Effector CD4-positive, alpha-beta T cell (primary cell): ENCODE measurements at places on chromosomes 7 and 10.
A peak's percentile ranks its signal among the peaks of the same experiment; 100 is the strongest.

DNA sequence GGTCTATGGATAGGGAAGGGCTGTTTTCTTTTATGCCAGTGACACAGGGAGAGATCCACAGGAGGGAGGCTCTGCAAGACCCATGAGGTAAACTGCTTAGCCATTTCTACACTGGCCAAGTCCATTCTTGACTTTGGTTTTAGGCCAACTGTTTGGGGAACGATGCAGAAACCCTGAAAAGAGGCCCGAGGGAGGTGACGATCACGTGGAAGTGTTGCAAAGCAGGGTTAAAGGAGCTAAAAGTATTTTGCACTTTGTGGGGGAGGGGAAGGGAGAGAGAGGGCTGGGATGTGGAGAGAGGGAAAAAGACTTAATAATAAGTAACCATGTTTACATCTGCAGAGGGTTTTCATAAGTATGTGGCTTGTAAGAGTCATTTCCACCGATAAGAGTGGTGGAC lies 239.7 kb downstream of the EMX2 start:
- DNase-seq: no peak

GRCh38 chr7:36604806-36605205 lies 119.5 kb downstream of the AOAH start:
- DNase-seq: no peak

- DNase-seq: peak; percentile 64
Measured at GRCh38 chr7:151245360-151246101, 3.0 kb downstream of the SMARCD3 start.

DNA sequence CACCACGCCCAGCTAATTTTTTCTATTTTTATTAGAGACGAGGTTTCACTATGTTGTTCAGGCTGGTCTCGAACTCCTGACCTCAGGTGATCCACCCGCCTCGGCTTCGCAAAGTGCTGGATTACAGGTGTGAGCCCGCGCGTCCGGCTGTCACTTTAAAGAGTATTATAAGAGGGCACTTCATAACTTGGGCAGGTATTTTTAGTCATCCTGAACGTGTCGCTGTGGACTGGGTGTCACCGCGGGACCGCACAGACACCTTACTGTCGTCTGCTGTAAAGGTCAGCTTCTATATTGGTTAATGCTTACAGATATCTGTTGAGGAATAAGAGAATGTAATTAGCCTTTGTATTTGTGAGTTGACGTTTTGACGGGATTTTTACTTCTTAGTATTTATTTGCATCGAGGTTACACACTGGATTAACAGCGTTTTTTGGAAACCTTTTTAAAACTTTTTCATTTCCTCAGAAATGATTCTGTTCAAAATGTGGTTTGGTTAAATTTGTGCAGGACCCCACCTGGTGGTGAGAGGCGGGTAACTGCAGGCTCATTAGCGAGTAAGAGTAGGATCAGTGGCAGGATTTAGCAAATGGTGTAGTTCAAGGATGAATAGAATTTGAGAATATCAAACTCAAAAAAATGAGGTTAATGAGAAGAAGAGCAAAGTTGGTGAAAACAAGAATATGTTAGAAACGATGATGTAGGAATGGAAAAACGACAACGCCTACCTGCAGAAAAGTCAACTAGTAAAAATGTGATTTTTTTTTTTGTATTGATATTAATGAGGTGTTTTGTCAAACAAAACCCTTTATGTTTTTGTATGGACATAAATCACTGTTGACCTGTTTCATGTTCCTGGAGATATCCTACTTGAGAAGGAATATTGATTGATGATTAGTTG lies 3.2 kb downstream of the DNAJB6 start:
- peak; percentile 54 for DNase-seq

DNA sequence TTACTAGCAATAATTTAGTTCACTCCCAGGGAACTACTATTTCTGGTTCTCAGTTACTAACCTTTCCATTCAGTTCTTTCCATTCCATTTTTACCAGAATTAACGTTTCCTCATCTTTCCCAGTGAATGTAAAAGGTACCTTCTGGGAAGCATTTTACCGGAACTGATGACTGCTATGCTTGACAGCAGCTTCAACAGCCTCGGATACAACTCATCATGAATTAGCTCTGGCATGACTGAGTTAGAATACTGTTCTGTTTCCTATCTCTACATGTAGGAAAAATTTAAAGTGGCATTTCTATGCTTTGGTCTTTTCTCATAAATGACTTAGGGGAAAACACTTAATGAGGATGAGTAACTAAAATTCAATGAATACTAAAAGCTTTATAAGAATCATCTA lies 18.6 kb downstream of the TAS2R41 start:
- no peak for DNase-seq
